ENCODE measurements at places on chromosomes 7 and 10. TPM values are rescaled to one million over a fixed set of nuclear protein-coding genes. Genes with fewer than 3 reads are reported as not detected.

The SPACDR gene
- 1.4 TPM for polyA plus RNA-seq

The VSTM2A gene
- 2.7 TPM for polyA plus RNA-seq

The OPN1SW gene
- polyA plus RNA-seq, result 0.18 TPM

The MLLT10 gene
- polyA plus RNA-seq, result 39.4 TPM

The GARIN1A gene
- 1.6 TPM for polyA plus RNA-seq

GRCh38 chr10:86251426-86251825 is 115.2 kb downstream of the GRID1 start:
- no peaks in the 10 kb centered on the region for H3K4me1 ChIP-seq
- H3K27ac ChIP-seq, result no peak overlapping the region
- no peaks in the 10 kb centered on the region for H3K36me3 ChIP-seq
- no peak for DNase-seq
- H3K27me3 ChIP-seq, result peaks cover 3% of the 10 kb centered on the region

DNA sequence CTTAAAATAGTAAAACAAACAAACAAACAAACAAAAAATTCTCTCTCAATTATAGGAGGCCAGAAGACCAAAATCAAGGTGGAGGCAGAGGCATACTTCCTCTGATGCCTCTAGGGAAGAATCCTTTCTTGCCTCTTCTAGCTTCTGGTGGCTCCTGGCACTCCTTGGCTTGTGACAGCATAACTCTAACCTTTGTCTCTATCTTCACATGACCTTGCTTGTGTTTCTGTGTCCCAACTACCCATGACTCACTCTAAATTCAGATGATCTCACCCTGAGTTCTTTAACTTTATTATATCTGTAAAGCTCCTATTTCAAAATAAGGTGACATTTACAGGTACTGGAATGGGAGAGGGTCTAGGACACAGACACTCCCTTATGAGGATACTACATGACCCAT is 88.3 kb upstream of the ANTXRL start:
- no peaks in the 10 kb centered on the region for H3K36me3 ChIP-seq
- H3K27me3 ChIP-seq, result no peaks in the 10 kb centered on the region
- no peaks in the 10 kb centered on the region for H3K4me1 ChIP-seq
- DNase-seq, result no peak
- H3K27ac ChIP-seq, result no peak overlapping the region

DNA sequence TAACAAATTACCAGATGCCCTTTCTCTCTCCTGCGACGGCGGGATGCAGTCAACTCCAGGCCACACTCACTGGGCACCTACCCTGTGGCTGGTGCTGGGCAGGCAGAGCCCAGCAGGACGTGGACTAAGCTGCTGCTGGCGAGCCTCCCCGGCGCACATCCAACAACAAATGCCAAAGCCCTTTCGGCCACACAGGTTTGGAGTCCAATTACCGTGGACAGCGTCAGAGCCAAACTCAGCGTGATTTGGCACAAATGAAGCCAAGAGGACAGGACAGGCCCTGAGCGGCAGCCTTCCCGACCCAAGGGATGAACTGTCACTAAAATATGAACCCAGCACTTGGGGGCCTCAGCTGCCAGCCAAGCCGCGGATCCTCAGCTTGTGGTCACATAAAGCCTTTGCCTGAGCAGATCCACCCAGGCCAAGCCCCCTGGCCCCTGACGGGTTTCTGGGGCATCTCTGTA is 28.4 kb downstream of the DAGLB start:
- DNase-seq, result no peak
- no peak overlapping the region for H3K27ac ChIP-seq
- no peak overlapping the region for H3K4me3 ChIP-seq
- no peaks in the 10 kb centered on the region for H3K27me3 ChIP-seq
- peaks cover 64% of the 10 kb centered on the region for H3K36me3 ChIP-seq
- H3K4me1 ChIP-seq, result no peaks in the 10 kb centered on the region

GRCh38 chr7:51123322-51124019 is 193.1 kb downstream of the COBL start:
- H3K4me1 ChIP-seq, result no peaks in the 10 kb centered on the region
- H3K27ac ChIP-seq, result no peak overlapping the region
- H3K36me3 ChIP-seq, result peaks cover 7% of the 10 kb centered on the region
- DNase-seq, result no peak
- H3K4me3 ChIP-seq, result no peak overlapping the region

DNA sequence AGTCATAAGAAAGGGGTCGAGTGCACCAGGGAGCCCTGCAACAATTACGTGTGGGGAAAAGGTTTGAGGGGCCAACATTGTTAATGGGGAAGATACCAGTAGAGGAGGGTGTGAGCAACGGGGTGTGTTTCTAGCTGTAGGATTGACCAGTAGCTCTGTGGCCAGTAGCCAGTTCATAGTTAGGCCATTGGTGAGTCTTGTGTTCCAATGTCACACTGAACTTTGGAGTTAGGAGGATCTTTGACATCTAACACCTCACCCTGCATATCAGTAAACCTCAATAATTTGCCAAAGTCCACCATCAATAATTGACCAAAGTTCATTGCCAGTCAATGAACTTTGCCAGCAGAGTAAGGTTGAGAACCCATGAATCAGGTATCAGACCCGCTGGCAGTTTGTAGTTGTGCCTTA is 168.8 kb downstream of the CPED1 start:
- H3K27me3 ChIP-seq, result no peaks in the 10 kb centered on the region
- H3K27ac ChIP-seq, result no peak overlapping the region
- H3K36me3 ChIP-seq, result no peaks in the 10 kb centered on the region
- H3K4me1 ChIP-seq, result no peaks in the 10 kb centered on the region

DNA sequence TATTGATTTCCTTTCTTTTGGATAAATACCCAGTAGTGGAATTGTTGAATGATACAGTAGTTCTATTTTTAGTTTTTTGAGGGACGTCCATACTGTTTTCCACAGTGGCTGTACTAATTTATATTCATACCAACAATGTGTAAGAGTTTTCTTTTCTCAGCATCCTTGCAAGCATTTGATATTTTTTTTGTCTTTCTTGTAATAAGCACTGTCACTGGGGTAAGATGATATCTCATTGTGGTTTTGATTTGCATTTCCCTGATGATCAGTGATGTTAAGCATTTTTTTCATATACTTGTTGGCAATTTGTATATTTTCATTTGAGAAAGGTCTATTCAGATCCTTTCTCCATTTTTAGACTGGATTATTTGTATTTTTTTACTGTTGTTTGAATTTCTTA is 308.7 kb downstream of the PTEN start:
- H3K36me3 ChIP-seq, result no peaks in the 10 kb centered on the region
- H3K4me3 ChIP-seq, result no peak overlapping the region
- no peak overlapping the region for H3K27ac ChIP-seq
- H3K4me1 ChIP-seq, result no peaks in the 10 kb centered on the region

- no peak overlapping the region for H3K27ac ChIP-seq
- H3K4me3 ChIP-seq, result no peak overlapping the region
- H3K27me3 ChIP-seq, result no peaks in the 10 kb centered on the region
- DNase-seq, result no peak
- peaks cover 5% of the 10 kb centered on the region for H3K4me1 ChIP-seq
Observed at GRCh38 chr10:76309741-76310587, 878.5 kb downstream of the LRMDA start.

DNA sequence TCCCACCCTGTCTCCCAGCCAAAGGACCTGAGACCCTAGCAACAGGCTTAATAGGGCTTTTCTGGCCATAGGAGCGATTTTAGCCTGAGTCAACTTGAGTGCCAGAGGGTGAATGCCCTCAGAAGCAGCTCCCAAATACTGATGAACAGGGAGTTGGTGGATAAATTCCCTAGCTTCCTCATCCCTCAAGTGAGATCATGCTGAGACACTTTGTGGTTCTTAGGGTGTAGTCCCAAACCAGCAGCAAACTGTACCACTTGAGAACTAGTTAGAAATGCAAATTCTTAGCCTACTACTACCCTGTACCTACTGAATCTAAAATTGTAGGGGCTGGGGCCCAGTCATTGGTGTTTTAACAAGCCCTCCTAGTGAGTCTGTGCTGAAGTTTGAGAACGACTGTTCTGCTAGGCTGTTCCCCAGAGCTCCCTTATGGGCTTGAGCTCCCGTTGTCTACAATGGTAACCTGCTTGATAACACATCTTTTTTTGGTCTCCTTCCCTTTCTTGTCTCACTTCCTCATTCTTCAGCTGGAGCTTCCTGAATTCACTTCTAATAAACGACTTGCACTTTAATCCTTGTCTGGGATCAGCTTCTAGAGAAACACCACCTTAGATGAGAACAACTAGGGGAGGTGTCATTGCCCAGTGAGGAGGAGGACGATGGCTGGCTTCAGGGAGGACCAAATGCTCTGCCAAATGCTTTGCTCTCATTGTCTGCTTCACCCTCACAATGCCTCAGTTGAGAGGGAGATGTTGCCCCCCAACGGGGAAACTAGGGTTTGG is 18.2 kb upstream of the CDH23 start:
- peaks cover 15% of the 10 kb centered on the region for H3K4me1 ChIP-seq
- no peak overlapping the region for H3K27ac ChIP-seq
- no peak overlapping the region for H3K4me3 ChIP-seq
- no peaks in the 10 kb centered on the region for H3K36me3 ChIP-seq
- H3K27me3 ChIP-seq, result peaks cover 2% of the 10 kb centered on the region
- DNase-seq, result peak; percentile 40

- H3K36me3 ChIP-seq, result no peaks in the 10 kb centered on the region
- H3K4me3 ChIP-seq, result no peak overlapping the region
- DNase-seq, result no peak
- no peaks in the 10 kb centered on the region for H3K4me1 ChIP-seq
- H3K27ac ChIP-seq, result no peak overlapping the region
- peaks cover 2% of the 10 kb centered on the region for H3K27me3 ChIP-seq
Observed at GRCh38 chr10:23362879-23363792, 18.5 kb upstream of the C10orf67 start.

- peaks cover 5% of the 10 kb centered on the region for H3K36me3 ChIP-seq
- no peak for DNase-seq
- no peak overlapping the region for H3K4me3 ChIP-seq
- H3K27ac ChIP-seq, result no peak overlapping the region
- no peaks in the 10 kb centered on the region for H3K4me1 ChIP-seq
Observed at GRCh38 chr7:99653754-99654153, 26.0 kb downstream of the CYP3A5 start.

DNA sequence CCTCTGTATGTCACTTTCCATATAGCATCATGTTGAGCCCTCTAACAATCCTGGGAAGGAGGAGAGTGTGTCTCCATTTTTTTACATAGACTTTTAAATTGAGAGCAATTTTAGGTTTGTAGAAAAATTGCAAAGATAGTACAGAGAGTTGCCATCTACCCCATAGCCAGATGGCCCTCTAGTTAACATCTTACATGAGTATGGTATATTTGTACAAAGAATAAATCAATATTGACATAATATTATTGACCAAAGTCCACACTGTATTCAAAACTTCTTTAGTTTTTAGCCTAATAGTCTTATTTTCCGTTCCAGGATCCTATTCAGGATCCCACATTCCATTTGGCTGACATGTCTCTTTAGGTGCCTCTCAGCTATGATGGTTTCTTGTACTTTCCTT is 274.6 kb upstream of the PLPP4 start:
- no peak overlapping the region for H3K27ac ChIP-seq
- no peaks in the 10 kb centered on the region for H3K36me3 ChIP-seq
- no peaks in the 10 kb centered on the region for H3K27me3 ChIP-seq
- no peak overlapping the region for H3K4me3 ChIP-seq
- no peaks in the 10 kb centered on the region for H3K4me1 ChIP-seq

GRCh38 chr10:32954080-32954479 is 4.0 kb downstream of the ITGB1 start:
- no peak overlapping the region for H3K4me3 ChIP-seq
- DNase-seq, result no peak
- no peaks in the 10 kb centered on the region for H3K27me3 ChIP-seq
- H3K4me1 ChIP-seq, result peaks cover 10% of the 10 kb centered on the region
- H3K27ac ChIP-seq, result no peak overlapping the region

DNA sequence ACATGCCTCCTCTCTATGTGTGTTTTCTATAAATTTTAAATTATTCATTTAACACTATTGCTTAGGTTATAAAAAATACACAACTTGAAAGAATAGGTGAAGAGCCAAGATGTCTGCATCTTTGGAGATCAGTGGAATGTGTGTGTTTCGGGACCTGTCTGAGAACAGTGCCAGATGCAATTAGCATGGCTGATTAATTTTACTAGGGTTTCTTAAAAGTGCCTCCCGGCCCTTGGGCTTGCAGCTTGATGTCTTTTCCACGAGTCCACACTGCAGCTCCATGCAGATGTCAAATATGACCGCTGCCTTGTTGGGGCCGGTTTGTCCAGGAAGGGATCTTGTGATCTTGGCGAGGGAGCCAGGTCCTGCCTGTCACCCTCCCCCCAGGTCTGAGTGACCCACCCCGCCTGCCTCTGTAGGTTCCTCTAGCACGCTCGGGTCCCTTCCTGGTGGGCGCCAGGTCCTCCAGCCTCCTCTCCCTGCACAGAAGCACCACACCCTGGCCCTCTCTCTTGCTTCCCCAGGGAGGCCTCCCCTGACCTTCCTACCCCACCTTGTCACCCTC is 20.7 kb downstream of the LHPP start:
- DNase-seq, result no peak
- H3K4me3 ChIP-seq, result no peak overlapping the region
- no peaks in the 10 kb centered on the region for H3K27me3 ChIP-seq
- peaks cover 6% of the 10 kb centered on the region for H3K36me3 ChIP-seq
- H3K4me1 ChIP-seq, result peaks cover 11% of the 10 kb centered on the region

GRCh38 chr7:30791114-30791513 is 19.9 kb downstream of the MINDY4 start:
- H3K27ac ChIP-seq, result no peak overlapping the region
- H3K27me3 ChIP-seq, result no peaks in the 10 kb centered on the region
- no peak for DNase-seq
- H3K36me3 ChIP-seq, result peaks cover 37% of the 10 kb centered on the region

DNA sequence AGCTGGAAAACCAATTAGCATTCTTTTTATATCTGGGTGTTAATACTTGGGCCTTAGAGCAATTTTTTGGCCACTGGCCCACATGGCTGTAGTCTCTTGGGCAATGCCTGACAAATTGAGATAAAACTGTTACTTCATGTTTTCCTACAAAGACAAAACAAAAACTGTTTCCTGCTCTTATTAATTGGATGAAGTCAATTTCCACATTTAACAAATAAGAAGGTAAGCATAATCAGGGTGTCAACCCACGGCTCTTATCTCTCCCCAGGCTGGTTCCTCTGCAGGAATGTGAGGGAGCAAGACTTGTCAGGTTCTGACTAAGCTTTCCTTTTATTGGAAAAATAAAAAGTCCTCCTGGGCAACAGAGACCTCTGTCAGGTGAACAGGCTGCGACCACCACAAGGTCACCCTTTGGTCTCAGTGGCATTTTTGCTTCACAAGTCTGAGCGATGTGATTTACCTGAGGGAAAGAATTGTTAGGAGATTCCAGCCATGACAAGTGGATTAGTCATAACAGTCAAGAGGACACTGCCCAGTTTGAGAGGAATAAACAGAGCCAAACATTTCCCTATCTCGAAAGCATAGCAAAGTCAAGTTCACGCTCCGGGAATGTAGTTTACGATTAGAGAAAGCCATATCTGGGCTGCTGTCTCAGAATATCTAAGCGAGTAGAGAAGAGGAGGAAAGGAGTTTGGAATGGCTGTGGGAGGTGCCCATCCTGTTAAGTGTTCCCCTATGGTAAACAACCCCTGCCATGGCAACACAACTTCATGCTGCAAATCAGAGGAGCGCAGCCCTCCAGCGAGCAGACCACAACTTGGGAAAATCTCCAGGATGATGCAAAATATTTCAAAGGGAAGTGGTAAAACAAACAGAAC is 144.4 kb downstream of the TES start:
- DNase-seq, result peak; percentile 77
- peak overlapping the region; percentile 77 for H3K27ac ChIP-seq
- H3K27me3 ChIP-seq, result no peaks in the 10 kb centered on the region
- H3K36me3 ChIP-seq, result no peaks in the 10 kb centered on the region
- H3K4me3 ChIP-seq, result no peak overlapping the region
